NCI-H1930 (cell line): ENCODE measurements at places on chromosomes 6 and 20.

GRCh38 chr20:13199279-13199678 is 21.8 kb upstream of the ISM1 start:
- no peak for DNase-seq

DNA sequence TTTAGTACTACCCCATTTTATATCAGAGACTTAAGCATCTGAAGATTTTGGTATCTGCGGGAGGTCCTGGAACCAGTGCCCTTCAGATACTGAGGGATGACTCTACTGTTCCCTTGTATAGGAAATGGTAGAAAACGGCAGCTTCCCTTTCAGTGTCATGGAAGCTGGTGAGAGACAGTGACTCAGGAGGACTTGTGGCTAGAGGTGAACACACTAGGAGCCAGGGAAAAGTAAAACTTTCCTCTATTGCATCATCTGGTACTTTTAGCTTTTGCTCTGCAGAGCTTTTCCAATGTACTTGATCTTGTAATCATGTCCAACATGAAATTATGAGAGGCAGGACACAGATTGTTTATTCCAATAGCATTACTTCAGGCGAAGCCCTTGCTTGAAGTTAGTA is 45.0 kb downstream of the RNF144B start:
- no peak for DNase-seq

GRCh38 chr6:113586413-113587077 is 270.6 kb upstream of the MARCKS start:
- no peak for DNase-seq

- peak; percentile 1 for DNase-seq
Measured at GRCh38 chr6:36028877-36029324, 1.3 kb downstream of the MAPK14 start.

- DNase-seq: no peak
Measured at GRCh38 chr6:108810057-108810643, 38.1 kb upstream of the ARMC2 start.

DNA sequence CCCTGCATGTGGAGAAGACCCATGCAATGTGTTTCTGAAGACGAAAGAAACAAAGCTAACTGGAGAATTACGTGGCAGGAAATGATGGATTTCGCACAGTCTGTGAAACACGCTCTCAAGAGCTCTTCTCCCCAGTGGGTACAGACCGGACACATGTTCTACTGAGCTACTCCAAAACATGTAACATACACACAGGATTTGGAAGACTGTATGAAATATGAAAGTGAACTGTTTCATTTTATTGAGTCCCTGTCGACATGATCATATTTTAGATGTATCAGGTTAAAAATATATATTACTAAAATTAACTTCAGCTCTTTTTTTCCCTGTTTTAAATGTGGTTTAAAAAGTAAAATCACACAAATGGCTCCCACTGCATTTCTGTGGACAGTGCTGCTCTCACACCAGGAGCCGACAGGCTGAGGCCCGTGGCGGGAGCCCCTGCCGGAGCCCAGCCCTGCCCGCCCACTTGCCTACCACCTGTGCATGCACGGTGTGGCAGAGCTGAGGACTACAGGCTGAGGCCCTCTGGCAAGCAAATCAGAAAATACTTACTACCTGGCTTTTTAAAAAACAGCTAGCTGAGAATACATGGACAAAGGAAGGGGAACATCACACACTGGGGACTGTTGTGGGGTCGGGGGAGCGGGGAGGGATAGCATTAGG is 58.9 kb upstream of the NXT1 start:
- DNase-seq: no peak

- no peak for DNase-seq
Measured at GRCh38 chr6:15989397-15989796, 139.5 kb upstream of the MYLIP start.

GRCh38 chr6:66993272-66993671 is 1286.2 kb upstream of the EYS start:
- no peak for DNase-seq

- no peak for DNase-seq
Measured at GRCh38 chr6:164130151-164130550, 715.6 kb downstream of the QKI start.

DNA sequence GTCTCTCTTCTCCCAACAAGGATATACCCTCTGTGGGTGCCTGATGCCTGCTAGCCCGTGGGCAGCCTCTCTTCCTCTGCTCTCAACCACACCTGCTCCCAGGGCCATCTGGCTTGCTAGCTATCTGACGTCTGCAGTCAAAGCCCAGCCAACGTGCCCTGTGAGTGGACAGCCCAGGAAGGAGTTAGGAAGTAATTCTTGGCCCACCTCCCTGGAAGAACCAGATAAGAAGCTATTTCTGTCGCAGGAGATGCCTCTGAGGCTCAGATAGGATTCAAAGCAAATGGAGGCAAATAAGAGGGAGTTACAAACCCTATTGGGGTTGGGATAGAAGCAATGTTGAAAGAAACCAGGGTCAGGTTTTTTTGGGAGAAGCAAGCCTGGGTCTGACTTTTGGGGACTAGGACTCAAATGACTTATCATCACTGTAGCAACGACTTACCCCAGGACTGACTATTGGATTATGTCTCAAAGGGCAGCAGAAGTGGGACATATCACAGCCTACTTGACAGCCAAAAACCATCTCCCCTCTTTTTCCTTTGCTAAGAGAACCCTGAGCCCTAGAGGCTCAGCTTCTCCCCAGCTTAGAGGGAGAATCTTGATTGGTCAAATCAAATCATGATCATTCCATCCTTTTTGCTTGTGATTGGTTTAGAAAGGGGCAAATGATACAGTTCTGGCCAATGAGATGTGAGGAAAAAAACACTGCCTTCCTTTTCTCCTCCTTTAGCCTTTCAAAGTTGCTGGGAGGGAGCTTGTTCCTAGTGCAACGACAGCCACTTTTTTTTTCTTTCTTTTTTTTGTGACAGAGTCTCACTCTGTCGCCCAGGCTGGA is 18.0 kb upstream of the CDK5RAP1 start:
- no peak for DNase-seq

DNA sequence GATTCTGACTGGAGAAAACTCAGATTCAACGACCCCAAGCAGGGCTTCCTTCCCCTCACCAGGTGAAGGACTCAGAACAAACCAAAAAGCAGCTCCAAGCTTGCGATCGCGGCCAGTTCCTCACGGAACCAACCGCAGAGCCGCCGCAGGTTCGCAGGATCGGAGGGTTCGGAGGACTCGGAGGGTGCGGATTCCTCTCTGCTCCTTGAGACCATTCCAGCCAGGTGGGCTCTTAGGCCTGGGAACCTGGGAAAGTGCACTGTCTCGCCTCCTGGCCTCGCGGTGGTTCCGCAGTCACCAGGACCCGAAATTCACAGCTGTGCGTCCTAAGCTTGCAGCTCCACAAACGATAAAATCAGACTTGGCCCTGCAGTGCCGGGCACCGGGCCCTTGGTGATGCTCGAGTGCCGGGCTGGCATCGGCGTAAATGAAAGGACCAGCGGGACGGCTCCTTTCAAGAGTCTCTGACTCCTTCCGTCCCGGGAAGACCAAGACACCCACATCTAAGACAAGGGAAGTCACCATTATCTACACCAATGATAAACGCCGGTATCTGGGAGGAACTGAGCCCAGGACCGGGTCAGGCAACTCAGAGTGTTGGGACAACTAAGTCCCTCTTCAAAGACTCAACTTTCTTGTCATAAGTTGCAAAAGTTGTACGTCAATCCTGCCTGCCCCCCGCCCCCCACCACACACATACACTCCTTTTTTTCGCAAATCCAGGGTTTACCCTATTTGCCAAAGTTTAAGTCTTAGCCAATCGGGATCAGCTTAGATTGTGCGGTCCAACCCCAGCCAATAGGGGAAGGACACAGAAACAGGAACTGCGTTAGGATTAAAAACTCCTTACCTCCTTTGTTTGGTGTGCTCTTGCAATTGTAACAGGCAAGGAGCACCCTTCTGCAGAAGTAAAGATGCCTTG is 69.8 kb upstream of the PRSS16 start:
- peak; percentile 23 for DNase-seq

- DNase-seq: no peak
Measured at GRCh38 chr6:109081516-109082187, 13.0 kb downstream of the SESN1 start.

- DNase-seq: no peak
Measured at GRCh38 chr20:24283186-24283585, 186.2 kb upstream of the SYNDIG1 start.

GRCh38 chr20:24868396-24868927 is 80.6 kb upstream of the CST7 start:
- no peak for DNase-seq
